ENCODE measurements at places on chromosomes 7 and 10.

- no peak for DNase-seq
Observed at GRCh38 chr7:26437003-26437532, 145.4 kb downstream of the SNX10 start.

DNA sequence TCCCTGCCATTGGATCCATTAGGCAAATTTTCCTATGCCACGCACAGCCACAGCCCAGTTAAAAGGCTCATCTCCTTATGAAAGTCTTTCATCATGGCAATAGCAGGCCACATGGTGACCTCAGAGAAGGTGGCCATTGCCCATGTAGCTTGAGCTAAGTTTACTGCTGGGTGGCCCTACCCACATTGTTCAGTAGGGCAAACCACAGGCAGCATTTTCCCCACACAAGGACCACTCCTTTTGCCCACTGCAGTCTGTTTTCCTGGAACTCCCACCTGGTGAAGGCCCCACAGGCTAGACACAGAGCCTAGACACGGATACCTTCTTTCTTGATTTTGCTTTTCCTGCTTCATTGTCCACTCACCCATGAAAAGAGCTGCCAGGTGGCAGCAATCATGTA, 101.5 kb upstream of the NPVF start:
- DNase-seq: no peak

DNA sequence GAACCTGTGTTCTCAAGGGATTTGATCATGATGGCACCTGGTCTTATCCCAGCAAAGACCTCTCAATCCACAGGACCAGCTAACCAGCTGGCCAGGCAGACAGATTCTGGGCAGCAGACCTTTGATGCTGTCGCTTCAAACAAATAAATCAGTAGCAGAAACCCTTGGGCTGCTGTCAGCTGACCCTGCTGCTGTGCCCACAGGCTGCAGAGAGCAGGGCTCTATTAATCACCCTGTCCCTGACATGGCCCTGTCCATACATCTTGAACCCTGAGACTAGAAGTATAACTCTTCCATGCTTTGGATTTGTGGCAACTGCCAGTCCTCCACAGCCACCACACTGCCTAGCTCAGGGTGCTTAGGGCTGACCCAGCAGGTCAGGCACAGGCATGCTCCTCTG, 244.1 kb upstream of the PODXL start:
- DNase-seq: no peak

- no peak for DNase-seq
Observed at GRCh38 chr10:69583106-69583505, 9.9 kb upstream of the NEUROG3 start.

DNA sequence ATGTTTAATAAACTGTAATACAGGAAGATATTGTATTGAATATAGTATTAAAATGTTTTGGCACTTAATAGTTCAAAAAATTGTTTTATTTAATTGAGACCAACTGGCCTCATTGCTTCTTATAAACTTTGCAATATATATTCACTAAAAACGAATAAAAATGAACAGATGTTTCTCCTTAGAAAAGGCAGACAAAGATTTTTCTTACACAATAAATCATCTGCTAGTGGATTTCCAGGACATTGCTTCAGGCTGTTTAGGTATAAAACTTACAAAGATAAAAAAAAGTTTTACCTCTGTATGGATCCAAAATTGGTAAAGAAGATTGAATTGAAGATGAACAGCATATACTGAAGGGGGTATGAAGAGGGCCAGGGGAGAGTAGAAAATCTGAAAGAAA, 143.6 kb downstream of the AGMO start:
- no peak for DNase-seq

DNA sequence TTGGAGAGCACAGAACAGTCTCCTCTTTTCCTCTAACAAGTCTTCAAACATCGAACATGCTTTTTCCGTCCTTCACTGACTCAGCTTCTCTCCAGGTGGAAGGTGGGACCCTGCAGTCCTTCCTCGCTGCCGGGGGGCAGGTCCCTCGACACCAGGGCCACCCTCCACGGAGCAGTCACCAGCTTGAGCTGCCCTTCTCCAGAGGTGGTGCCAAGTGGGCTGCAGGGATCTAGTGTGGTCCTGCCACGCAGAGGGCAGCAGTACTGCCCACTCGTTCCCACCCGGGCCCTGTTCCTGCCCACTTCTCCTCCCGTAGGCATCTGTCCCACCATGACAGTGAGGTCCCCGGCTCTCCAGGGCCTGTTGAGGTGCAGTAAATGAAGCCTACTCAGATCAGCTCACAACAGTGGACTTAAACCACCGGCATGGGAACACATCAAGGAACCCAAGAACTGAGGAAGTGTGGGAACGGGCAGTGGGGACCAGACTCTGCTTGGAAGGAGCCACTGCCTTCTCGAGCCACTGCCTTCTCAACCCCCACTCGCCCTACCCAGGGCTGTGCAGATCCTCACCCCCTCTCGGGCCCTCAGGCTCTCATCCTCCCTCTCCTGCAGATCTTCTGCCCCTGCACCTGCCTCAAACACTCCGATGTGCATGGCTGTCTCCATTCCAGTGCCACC, 153.9 kb downstream of the OAT start:
- no peak for DNase-seq

- DNase-seq: peak; percentile 80
Observed at GRCh38 chr7:155815332-155816191, 3.3 kb upstream of the SHH start.

DNA sequence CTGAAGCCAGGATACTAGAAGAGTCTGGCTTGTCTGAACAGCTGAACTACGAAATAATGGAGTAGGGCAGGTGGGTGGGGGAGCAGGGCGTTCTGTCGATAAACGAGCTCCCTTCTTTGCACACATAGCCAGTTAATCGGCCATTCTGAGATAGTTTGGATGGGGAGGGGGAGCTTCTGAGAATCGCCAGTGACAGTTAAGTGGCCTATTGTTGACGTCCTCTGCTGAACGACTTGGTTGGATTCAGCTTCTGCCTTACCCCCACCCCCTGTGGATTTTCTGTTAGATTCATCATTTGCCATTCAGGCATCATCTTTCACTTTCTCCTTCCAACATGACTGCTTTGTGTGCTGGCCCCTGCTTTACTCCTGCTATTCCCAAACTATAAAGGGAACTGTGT, 520 bp downstream of the CPA5 start:
- DNase-seq: no peak

Measured in ACHN (cell line).